ENCODE measurements at places on chromosomes 3 and 15. TPM values are rescaled to one million over a fixed set of nuclear protein-coding genes. Genes with fewer than 3 reads are reported as not detected.

The ATP13A5 gene
- polyA plus RNA-seq, result not detected

The EFCAB12 gene
- polyA plus RNA-seq, result 0.05 TPM

The SLC22A14 gene
- polyA plus RNA-seq, result 0.15 TPM

The SLC9C1 gene
- polyA plus RNA-seq, result not detected

The LRRC31 gene
- polyA plus RNA-seq, result not detected

The CATSPER2 gene
- polyA plus RNA-seq, result 1.9 TPM

The PATL2 gene
- polyA plus RNA-seq, result 0.12 TPM

The P3H2 gene
- polyA plus RNA-seq, result 13.5 TPM

The PCOLCE2 gene
- polyA plus RNA-seq, result 0.78 TPM

The AQR gene
- 15.3 TPM for polyA plus RNA-seq

The LYZL4 gene
- not detected for polyA plus RNA-seq

The RTP3 gene
- polyA plus RNA-seq, result not detected

The PDZRN3 gene
- polyA plus RNA-seq, result 5.1 TPM

The NISCH gene
- 66.4 TPM for polyA plus RNA-seq

GRCh38 chr3:185820973-185821758 is 3.7 kb downstream of the IGF2BP2 start:
- DNase-seq, result peak; percentile 74

- DNase-seq, result no peak
Observed at GRCh38 chr3:36428445-36428844, 48.1 kb downstream of the STAC start.

DNA sequence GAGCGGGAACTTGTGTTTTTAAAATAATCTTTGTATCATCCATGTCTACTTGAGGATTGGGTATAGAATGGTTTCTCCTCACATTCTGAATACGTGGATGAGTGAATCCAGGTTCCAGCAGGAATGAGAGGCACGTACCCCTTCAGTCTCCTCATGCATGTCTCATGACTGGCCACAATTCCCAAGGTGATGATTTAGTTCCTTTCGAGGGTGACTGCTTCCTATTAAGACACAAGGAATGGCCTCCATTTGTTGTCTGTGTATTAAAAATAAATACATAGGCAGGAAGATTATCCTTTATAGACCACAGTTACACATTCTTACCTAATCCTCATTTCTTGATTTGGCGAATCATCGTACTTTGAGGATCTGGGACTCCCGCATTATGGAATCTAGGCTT is 217.0 kb upstream of the LRIG1 start:
- no peak for DNase-seq

DNA sequence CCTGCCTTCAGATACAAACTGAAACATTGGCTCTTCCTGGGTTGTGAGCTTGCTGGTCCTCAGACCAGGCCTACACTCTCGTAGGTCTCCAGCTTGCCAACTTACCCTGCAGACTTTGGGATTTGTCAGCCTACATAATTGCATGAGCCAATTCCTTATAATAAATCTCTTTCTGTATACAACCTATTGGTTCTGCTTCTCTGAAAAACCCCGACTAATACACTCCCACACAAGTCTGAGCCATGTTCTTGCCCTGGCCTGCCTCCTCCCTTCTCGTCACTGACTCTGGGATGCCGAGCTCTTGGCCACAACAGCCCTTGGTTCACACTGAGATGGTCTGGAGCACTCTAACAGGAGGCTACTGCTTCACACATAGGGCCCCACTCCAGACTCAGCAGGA is 9.5 kb downstream of the CYP19A1 start:
- no peak for DNase-seq

DNA sequence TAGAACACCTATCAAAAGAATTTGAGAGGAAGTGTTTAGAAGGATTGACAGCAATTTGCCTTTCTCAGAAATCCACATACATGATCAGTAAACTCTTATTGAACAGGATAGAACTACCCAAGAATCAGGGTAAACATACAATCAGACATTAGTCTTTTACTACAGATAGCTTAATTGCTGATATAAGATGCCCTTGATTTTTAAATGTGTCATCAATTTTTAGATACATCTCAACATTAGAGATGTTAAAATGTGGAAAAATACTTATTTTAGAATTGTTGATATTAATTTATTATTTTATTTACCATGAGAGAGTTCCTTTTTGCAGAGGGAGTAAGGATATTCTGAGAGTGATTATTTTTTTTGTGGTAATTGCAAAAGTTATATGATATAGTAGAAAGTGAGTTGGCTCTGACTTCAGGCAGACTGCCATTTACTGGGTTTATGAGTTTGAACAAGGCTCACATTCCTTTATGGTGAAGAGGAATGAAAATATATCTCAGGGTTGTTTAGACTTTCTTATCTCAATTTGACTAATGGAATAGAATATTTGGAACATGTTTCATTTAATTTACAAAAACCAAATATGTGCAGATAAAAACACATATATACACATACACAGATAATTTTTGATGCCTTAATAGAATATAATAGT is 302.8 kb upstream of the GOLIM4 start:
- peak; percentile 20 for DNase-seq

GRCh38 chr3:133384331-133385027 is 15.4 kb upstream of the BFSP2 start:
- DNase-seq, result no peak

- no peak for DNase-seq
Observed at GRCh38 chr3:60657972-60658371, 593.3 kb downstream of the FHIT start.

GRCh38 chr3:79215286-79215685 is 552.5 kb downstream of the ROBO1 start:
- no peak for DNase-seq

- DNase-seq, result no peak
Observed at GRCh38 chr3:72336821-72337479, 511.3 kb downstream of the SHQ1 start.

DNA sequence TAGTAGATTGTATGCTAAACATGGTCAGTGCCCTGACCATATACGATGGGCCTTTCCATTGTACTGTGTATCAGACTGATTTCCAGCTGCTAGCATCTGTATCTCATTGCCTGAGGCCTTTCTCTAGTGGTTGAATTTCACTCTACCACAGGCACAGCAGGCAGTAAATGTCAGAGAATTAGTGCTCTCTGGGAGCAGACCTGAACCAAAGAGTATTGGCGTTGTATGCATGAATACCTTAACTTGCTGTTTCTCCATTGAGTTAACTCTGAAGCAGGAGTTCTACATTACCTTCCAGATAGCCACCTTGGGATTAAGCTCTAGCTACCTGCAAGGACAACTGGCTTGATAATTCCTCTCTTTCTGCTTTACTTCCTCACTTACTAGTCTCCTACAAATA is 439.2 kb upstream of the EPHA3 start:
- no peak for DNase-seq

DNA sequence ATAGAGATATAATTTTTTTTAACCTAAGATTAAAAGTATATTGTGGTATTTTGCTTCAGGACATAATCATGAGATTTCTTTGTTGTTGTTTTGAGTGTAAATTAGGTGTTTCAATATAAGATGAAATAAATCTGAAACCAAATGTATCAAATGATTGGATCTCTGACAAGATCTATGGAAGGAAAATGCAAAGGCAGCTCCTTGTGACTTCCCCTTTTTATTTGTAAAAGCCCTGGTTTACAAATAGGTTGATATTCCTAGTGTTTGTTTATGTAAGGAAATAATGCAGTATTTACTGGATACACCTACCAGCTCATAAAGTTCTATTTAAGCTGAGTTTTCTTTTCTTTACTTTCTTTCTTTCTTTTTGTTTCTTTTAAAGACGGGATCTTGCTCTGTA is 35.9 kb downstream of the STT3B start:
- no peak for DNase-seq

- no peak for DNase-seq
Observed at GRCh38 chr3:115986555-115987207, 363.4 kb downstream of the GAP43 start.

- no peak for DNase-seq
Observed at GRCh38 chr3:30502742-30503073, 103.7 kb upstream of the TGFBR2 start.

GRCh38 chr3:15384510-15385237 is 42.7 kb downstream of the METTL6 start:
- no peak for DNase-seq

GRCh38 chr15:48481802-48482201 is 150.6 kb downstream of the DUT start:
- DNase-seq, result no peak

DNA sequence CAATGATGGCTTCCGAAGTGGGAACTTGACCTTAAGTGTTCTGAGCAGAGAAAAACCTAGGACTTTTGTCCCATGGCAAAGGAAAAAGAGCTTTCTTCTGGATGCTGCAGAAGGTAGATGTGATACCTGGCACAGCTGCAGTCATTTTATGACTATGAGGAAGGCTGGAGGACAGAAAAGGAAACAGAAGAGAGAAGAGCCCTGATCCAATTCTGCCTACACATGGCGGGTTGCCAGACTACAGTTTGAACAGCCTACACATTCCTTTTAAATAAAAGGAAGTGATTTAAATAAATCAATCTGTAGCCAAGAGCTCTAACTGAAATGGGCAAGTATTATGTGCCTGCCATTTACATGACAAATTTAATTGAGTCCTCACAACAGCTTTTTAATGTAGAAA is 43.6 kb upstream of the CHRNB4 start:
- no peak for DNase-seq

- no peak for DNase-seq
Observed at GRCh38 chr3:88057630-88058305, 1.0 kb downstream of the CGGBP1 start.

DNA sequence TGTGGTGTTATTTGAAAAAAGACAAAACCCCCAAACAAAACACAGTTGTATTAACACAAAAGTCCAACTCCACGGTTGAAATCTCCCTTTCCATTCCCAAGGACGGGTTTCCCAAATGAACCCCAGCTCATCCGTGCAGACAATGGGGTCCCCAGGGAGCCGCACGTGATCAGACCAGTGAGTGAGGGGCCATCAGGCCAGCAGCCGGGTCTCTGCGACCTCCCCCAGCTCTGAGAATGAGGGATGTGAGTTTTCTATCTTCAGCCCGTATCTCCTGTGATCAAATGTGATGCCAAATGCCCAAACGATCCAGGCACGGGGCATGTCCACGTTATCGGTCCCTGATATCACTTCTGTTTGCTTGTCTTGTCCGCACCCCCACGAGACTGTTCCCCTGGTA is 138.0 kb downstream of the OPA1 start:
- DNase-seq, result no peak

- peak; percentile 91 for DNase-seq
Observed at GRCh38 chr3:45167011-45167911, 21.1 kb upstream of the CDCP1 start.

DNA sequence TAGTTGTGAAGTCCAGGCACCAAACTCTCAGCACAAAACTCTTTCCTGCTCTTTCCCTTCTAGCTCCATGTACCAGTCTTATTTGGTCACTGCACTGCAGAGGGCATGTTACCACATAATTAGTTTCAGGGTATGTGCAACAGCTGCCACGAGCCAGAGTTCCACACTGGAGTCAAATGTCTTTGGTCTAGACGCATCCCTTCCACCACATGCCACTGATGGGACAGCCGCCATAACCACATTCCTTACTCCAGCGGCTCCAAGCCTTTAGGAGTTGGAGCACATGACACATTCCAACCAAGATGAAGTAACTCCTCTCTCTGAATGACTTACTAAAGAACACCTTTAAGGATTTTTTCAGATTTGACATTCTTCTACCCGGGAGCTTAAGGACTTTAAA is 153.4 kb downstream of the ERC2 start:
- DNase-seq, result peak; percentile 47

- DNase-seq, result peak; percentile 66
Observed at GRCh38 chr3:61561374-61562041, at the start of gene PTPRG. Gene PTPRG (plus strand): TSS chr3:61561571. CDS start chr3:61562288, 717 bp downstream.

DNA sequence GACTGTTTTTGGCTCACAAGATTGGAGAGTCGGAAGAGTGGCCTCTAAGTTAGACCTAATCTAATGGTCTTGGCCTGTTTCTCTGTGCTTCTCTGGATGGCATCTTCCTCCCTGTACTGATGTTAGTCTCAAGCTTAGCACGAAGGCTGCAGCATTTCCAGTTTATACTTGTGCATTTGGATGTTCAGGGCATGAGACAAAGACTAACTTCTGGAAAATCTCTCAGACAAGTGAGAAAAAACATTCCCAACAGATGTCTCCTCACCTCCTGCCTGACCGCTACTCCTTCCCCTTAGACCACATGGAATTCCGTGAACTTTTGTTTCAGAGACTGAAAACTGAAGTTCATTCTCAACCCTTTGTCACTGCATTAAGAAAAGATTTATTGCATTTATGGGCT is 410.8 kb upstream of the MCTP2 start:
- no peak for DNase-seq

GRCh38 chr3:127329631-127330285 is 41.9 kb upstream of the PRR20G start:
- no peak for DNase-seq

DNA sequence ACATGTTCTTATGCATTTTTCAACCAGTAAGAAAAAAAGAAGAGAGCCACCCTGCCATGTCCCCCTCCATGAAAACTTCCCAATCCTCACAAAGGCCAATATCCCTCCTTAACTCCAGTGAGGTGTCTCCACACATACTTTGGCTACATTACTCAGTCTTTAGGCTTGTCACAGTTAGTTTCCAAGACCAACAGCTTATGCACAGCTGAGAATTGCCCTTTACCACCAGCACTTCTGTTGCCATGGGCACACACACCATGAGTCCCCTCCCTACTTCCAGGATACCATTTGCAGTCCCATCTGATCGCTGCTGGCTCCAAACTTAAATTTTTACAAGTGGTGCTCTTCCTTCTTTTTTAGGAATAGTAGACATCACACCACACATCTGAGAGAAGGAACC is 150.3 kb upstream of the STRIT1 start:
- DNase-seq, result no peak

DNA sequence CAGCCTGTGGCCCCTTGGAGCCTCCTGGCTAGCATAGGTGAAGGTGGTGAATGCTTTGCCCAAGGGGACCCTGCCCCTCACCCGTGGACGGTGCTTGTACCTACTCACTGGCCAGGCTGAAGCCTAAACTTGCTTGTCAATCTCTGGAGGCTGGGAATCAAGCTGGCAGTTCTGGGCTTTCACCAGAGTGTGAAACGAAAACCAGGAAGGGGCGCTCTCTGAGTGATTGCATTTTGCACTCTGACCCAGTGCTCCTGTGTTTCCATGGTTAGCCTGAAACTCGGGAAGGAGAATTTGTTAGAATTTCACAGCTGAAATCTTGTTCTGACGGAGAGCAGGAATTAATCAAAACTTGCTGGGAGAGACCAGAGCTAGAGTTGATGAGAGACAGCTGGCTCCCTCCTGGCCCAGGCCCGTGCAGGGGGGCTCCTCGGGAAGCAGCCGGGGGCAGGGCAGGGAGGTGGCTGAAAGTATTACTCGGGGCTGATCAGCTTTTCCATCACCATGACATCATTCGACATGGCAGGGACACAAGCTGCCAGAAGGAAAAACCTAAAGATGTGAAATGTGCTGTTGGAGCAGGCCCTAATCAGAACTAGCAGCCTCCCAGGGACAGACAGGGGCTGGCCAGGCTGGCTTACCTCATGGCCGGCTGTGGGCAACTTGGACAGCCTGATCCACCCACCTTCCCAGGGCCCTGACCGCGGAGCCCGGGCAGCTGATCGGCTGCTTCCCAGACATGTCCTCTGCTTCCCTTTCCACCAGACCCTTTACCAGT is 323.6 kb upstream of the CTDSPL start:
- no peak for DNase-seq

GRCh38 chr3:23629181-23629894 is 176.4 kb upstream of the UBE2E1 start:
- no peak for DNase-seq

All from BJ (cell line).